ENCODE measurements at places on chromosomes 4 and X. TPM values are rescaled to one million over a fixed set of nuclear protein-coding genes. Genes with fewer than 3 reads are reported as not detected.

GRCh38 chr4:165060938-165061337, 7.3 kb downstream of the TRIM75 start:
- DNase-seq = no peak

DNA sequence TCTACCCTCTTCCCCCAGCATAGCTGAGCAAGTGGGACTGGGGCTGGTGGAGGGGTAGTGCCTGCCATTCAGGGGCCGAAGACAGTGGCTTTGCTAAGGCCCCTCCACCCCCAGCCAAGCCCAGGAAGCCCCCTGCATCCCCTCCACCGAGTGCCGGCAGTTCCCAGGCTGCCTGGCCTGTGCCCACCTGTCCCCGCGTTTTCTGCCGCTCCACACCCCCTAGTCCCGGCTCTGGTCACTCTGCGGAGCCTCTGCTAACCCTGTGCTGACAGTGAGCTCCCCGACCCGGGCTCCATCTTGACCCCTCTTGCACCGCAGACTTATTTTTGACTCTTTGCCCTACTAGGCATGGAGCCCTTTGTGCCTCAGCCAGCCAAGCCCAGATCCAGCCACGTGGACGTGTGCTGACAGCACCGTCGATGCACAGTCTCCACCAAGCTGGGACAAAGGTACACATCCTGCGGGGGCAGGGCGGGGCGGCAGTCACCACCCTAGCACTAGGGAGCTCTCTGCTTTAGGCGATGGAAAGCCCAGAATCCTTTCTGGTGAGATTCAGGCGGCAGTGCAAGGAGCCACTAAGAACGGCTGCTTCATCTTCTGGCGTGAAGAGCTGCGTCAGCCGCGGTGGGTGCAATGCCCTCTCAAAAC, 96.6 kb downstream of the PHKA2 start:
- DNase-seq = no peak

The SYTL5 gene
- total RNA-seq = under 0.01 TPM

The EDNRA gene
- total RNA-seq = under 0.01 TPM
